Activated T-helper 1 cell treated with anti-CD3 and anti-CD28 coated beads, Interleukin-2, amount 50 U/mL, for 16 hours (primary cell): ENCODE measurements at places on chromosomes 6 and 20.

GRCh38 chr20:20859510-20859909, 147.1 kb upstream of the RALGAPA2 start:
- no peak for DNase-seq

DNA sequence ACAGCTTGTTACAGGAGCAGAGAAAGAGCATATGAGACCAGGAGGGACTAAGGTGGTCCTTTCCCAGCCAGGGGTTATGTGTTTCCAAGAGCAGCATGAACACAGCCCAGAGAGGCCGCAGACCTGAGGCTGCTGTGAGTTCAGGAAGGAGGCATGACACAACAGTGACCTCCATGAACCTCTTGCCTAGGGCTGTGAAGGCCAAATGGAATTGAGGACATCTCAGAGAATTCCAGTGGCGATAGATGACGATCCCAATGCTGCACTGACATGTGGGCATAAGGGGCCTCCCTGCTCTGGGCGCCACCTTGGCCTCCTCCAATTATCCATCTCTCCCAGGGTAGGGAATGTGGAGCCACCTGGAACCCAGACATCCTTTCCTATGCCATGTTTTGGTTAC, 79.9 kb upstream of the FUCA2 start:
- DNase-seq: no peak

DNA sequence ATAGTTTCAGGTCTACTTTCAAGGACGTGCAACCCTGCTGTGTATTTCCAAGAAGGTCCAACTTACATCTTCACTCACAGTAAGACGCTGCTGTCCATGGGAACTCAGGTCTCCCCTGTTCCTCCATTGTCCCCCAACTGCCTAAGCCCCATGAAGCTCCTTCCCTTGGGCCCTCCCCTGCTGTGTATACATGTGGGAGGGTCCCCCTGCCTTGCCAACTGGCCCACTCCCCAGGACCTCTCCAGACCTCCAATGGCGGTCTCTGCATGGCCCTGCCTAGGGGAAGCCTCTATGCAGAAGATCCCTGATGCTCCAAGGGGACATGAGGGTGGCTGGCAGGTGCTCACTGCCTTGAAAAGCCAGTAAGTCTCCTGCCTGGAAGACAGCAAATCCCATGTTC, 186.7 kb upstream of the CST7 start:
- DNase-seq: no peak

GRCh38 chr6:50986319-50986718, 167.6 kb downstream of the TFAP2B start:
- no peak for DNase-seq

DNA sequence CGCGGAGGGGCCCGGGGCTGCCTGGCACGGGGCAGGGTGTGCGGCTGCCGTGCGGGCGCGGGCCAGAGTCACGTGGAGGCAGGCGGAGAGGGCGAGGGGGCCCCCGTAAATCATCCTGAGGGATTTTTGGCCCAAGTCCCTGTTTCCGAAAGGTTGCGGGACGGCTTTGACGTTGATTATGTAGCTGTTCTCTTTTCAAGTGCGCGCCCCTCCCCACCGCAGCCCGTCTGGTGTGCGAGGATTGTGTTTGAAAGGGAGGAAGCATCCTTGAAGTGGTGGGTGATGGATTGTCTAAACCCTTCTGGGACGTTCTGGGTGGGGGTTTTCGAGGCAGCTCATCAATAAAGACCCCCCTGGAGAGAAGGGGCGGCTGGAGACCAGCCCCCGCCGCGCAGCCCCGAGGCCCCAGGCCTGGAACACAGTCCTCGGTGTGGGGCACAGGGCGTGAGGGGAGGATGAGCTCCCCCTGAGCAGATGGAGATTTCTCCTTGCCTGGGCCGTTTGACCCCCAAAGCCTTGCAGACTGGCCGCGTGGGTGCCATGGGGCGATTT, 7.0 kb upstream of the FOXF2 start:
- DNase-seq: no peak

- DNase-seq: no peak
Measured at GRCh38 chr6:89961481-89961880, 67.2 kb downstream of the GJA10 start.

DNA sequence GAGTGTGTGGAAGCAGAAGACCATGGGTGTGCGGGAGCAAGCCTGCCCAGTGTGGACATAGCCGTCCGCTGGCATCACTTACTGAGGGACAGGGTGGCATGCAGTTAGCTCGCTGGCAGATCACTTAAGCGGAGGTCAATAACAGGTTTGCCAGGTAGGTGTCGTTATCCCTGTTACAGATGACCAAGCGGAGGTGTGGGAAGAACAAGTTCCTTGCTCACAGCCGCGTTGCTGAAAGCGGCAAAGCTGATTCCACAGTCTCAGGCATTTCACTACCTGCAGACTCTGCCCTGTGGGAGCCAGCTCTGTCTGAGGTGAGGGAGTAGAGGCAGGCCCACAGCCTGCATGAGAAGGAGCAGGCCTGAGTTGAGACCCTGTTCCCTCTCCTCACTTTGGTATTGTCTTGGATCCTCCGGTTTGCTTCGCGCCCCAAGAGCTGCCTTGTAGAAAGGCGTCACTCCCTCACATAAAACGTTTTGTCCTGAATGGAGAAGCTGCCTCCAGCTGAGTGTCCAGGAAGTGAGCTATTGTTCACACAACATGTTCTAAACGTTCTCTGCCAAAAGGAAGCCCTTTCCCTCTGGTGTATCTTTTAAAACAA, 96.9 kb downstream of the TCP11 start:
- DNase-seq: no peak

GRCh38 chr6:7809346-7809745, 83.4 kb downstream of the BMP6 start:
- no peak for DNase-seq

DNA sequence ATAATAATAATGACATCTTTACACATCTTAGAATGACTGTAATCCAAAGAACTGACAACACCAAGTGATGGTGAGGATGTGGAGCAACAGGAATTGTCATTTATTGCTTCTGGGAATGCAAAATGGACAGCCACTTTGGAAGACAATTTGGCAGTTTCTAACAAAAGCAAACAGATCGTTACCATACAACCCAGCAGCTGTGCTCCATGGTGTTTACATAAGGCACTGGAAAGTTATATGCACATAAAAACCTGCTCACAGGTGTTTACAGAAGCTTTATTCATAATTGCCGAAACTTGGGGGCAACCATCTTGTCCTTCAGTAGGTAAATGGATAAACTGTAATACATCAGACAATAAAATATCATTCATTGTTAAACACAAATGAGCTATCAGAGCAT, 18.3 kb upstream of the ASF1A start:
- DNase-seq: no peak
